Kidney glomerular epithelial cell (primary cell): ENCODE measurements at places on chromosomes 2 and 18.

GRCh38 chr2:198368089-198368488, 563.7 kb downstream of the PLCL1 start:
- no peak for DNase-seq

DNA sequence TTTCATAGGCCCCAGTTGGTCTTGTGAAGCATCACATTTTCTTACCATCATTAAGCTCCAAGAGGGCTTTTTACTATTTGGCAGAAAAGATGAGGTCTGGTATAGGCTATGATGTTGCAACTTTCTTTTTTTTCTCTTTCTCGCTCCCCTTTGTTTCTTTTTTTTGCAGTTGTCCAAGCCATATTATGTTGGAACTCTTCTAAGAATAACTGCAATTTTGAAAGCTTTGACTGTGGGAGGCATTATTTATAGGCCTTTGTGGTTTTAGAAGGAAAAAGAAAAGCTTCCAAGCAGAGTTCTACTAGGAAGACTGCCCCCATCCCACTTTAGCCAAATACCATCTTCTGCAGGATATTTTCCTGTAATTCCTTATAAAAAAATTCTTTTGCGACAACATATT, 571.6 kb downstream of the ARHGAP15 start:
- no peak for DNase-seq

DNA sequence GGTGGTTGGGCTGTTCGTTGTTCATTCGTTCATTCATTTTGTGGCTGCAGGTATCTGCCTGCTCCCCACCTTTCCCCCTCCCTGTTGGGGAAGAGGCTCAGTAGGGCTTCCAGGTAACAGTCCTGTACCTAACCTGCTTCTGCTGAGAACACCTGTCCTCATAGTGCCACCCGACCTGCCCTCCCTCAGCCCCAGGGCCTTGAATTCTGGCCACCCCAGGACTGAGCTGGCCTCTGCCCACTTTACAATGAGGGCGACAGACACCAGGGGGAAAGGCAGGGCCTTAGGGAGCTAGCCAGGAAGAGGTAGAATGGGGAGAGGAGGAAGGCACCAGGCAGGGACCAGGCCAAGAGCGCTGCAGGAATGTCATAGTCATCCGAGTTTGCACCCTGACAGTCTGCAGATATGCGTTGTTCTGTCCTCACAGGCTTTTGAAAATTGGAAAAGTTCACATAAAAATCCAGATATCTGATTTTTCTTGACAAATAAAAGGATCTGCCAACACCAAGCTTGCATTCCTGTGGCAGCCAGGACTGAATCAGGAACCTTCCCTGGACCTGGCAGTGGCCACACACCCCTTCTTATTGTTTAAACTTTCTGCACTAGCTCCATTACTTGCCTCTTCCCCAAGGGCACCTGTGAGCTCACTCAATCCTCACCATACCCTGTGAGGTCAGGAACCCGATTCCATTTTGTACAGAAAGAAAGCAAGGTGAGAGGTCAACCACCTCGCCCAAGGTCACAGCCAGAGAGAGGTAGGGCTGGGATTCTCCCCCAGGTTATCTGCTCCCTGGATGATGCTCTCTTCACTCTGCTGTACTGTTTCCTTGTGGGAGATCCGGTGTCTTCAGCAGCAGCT, 35.3 kb upstream of the MRPL33 start:
- DNase-seq: no peak

DNA sequence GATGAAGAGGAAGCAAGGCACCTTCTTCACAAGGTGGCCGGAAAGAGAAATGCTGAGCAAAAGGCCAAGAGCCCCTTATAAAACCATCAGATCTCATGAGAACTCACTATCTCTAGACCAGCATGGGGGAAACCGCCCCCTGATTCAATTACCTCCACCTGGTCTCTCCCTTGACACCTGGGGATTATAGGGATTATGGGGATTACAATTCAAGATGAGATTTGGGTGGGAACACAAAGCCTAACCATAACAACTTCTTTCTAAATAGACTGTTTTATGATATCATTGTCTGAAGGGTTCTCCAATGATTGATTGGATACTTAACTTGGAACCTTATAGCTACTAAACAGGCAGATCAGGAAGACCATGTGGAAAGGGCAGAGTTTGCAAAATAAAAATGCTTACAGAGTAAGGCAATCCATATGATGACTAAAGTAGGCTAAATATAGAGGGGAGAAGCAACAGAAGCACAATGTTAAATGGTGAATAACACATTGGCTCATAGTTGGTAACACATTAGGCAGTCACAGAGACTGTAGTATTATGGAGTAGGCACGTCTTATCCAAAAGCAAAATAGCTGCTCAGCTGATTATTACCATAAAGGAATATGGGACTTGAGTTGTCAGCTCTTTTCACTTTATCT, 179.0 kb downstream of the BARD1 start:
- DNase-seq: no peak

DNA sequence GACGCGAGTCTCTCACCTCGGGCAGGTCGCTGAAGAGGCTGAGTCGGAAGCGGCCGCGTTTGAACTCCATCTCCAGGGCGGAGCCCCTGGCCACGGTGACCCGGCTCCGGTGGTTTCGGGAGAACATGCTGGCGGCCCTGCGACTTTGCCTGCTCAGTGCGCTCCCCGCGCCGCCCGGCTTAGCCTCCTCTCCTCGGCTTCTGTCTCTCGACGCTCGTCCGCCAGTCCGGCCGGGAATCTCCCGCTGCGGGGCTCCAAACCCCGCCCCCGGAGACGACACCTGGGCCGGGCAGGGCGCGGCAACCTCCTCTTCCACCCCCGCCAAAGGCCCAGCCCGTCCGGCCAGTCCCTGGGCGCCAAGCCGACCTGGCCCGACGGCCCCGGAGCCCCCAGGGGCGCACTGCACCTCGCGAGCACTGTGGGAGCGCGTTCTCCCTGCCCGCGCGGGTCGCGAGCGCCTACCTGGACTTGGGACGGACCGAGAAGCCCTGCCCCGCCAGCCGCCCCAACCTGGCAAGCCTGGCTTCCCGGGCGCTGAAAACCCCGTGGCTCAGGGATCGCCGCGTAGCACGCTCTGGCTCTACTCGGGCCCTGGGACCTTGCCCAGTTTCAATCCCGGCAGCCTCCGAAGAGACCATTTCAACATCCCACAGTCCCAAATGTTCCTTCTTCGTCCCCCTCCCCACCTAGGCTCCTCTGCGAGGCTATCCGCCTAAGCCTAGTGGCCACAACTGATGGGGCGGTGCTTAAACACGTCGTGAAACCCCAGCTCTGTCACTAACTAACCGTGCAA, at the start of gene RTKN:
Gene RTKN, minus strand, starts transcription at position 248 of the 793 bp plus-strand sequence. Its CDS starts 121 bp downstream, at position 127.
- peak; percentile 57 for DNase-seq
